ENCODE measurements at places on chromosomes 2 and 18.

DNA sequence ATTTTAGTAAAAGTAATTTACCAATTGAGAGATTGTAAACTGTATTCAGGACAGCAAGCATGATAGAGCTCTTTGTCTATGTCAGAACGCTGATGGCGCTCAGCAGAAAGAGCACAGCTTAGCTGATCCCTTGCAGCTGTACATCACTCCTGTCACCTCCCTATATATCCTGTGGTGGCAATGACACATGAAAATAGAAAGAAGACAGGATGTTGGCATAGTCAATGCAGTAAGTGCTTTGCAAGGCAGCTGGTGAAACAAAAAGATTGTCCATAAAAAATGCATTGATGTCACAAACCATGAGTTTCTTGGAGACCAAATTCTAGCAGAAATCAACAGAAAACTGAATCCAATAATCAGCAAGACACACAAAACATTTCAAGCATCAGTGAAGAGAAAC, 221.5 kb downstream of the RIT2 start:
- no peak for DNase-seq

GRCh38 chr2:1660656-1661640, 83.4 kb downstream of the PXDN start:
- no peak for DNase-seq

- DNase-seq, result no peak
Observed at GRCh38 chr2:101151859-101152271, 683 bp upstream of the TBC1D8 start.

DNA sequence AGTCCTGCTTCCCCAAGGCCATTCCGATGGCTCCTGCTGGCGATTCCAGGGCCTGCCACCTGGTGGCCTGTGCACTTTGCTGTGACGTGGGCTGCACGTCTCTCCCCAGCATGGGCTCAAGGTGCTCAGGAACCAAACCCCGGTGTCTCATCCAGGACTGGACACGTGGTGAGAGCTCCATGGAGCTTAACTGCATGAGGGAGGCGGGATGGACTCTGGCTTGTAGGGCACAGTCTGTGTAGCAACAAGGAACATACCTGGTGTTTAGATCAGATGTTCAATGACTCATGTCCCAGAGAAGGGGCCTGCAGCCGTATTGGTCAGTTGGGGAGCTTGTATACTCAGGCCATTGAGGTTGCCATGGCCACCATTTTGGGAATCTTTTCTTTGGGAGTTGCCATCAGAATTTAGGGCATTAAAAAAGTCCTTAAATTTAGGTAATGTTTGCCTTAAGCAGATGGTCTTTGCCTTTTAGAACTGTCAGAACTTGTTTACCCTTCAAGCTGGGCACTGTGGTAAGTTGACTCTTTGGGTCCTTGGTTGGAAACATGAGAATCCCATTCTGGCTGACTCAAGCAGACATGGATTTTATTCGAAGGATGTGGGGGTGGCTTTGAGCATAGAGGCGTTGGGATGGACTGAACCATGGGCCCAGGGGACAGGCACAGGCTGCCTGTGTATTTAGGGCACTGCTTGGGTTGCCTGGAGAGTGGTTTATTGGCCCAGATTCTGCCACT, 21.0 kb downstream of the AGAP1 start:
- DNase-seq, result no peak

GRCh38 chr2:20803974-20804373, 18.9 kb downstream of the LDAH start:
- DNase-seq, result no peak

DNA sequence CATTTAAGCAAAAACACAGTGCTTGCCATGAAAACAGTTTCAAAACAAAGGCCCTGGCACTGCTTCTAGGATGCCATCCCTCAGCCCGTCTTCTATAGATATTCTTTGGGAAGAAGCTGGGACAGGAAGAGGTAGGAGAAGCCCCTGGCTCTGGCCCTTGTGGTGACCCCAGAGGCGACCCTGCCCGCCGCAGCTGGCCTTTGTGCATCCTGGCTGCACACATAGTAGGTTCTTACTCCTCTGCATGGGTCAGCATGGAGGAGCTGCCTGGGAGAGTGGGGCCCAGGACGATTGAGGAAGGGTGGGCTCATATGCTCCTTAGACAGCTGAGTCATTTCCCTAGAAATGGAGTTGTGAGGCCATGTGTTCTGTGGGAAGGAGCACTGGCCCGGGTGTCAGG, 44.4 kb upstream of the OTOF start:
- no peak for DNase-seq

DNA sequence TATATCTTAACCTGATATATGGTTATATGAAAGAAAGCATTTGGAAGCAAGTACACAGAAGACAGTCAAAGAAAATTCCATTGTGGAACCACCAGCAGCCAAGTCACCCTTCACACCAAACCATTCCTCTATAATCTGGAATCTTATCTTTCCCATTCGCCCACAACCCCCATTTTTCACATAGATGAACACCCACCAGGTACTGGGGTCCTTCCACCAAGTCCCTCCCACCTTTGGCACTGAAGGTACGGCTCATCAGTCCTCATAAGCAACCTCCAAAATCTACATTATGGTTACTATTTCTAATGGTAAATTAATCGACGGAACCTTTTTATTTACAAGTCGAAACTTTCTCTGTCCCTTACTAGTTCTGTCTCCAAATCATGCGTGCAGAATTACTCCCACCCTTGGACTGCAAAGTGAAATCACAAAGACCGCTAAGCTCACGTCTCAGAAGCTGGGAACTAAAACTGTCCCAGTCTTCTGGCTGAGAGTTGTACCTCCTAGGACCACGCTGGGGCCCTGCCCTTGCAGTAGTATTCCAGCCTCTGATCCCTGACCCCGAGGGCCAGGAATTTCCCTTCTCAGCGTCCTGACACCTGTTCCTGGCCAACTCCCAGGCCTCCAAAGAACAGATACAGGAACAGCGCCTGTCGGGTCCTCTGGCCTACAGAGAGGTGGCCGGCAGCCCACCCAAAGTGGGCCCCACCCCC, 702 bp downstream of the OLA1 start:
- DNase-seq, result peak; percentile 13

DNA sequence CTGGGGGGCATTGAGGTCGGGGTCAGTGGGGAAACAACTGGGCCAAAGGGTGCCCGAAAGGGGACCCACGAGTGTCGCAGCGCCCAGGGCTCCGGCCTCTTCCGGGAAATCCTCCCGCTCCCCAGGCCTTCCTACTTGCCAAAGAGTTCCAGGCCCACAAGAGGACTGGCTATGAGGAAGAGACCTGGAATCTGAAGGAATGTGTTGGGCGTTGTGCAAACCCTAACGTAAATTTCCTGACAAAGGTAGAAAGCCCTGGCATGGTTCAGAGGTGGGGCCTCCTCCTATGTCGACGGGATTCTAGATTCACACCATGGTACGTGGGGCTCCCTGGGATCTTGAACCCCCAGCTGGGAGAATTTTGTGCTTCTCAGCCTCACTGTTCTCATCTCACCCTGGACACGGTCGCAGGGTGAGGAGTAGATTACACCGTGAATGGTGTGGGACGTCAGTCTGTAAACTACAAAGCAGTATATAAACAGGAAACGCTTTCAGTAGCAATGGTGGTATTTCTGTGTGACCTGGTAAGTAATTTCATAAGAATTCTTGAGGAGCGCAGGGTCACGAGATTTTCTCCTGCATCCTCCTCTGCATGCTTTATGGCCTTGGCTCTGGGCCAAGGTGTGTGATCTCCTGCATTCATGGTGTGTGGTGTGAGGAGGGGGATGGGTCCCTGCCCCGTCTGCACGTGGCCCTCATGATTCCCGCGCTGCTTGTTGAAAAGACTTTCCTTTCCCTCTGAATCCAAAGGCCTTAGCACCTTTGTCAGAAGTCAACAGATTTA, 868 bp downstream of the HSBP1L1 start:
- no peak for DNase-seq

- no peak for DNase-seq
Observed at GRCh38 chr2:185522472-185522871, 216.1 kb upstream of the FSIP2 start.

- no peak for DNase-seq
Observed at GRCh38 chr18:44830581-44830980, 149.9 kb downstream of the SETBP1 start.

Data from activated naive CD4-positive, alpha-beta T cell treated with anti-CD3 and anti-CD28 coated beads, Interleukin-2, amount 50 U/mL, for 72 hours (primary cell).